ENCODE measurements at places on chromosomes 13 and 19.

- no peak for DNase-seq
These were observed 7.7 kb downstream of the ATP4B start for GRCh38 chr13:113650275-113650674.

DNA sequence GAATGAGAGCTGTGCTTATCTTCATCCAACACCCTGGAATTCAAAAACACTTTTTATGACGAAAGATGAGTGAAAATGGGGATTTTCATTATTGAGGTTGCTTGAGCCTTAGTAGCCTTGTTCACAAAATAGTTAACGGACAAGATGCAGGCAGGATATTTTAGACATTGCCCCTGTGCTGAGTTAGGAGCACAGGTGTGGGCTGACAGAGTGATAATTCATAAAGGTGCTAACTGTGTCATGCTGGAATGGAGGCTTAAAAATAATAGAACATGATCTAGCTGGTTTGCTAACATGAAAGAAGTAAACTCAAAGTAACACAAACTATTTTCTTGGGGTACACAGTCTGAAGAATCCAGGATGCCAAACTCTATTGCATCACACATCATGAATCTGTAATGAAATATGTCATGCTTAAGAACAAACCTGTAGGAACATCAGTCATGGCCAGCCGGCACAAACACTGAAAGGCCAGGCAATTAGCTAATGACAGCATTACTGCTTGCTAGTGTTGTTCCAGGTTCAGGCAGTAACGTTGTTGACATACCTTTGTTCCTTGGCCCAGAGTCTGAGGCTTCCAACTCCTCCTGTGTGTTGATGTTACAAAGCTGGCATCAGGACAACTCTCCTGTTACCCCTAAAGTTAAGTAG, 55.3 kb downstream of the FRY start:
- no peak for DNase-seq

DNA sequence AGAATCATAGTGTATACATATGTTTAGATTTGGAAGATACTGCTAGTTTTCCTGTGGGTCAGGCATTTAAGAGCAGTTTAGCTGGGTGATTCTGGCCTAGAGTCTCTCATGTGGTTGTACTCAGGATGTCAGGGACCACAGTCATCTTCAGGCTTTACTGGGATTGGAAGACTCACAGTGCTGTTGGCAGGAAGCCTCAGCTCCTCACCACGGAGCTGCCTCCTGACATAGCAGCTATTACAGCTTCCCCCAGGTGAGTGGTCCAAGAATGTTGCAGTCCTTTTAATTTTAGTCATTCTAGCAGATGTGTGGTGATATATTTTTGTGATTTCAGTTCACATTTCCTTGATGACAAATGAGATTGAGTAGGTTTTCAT, 16.9 kb upstream of the GPR18 start:
- no peak for DNase-seq

- DNase-seq = no peak
These were observed 14.1 kb upstream of the ZFP14 start for GRCh38 chr19:36392916-36393673.

- DNase-seq = no peak
These were observed 271.4 kb downstream of the DLEU7 start for GRCh38 chr13:50572129-50572528.

DNA sequence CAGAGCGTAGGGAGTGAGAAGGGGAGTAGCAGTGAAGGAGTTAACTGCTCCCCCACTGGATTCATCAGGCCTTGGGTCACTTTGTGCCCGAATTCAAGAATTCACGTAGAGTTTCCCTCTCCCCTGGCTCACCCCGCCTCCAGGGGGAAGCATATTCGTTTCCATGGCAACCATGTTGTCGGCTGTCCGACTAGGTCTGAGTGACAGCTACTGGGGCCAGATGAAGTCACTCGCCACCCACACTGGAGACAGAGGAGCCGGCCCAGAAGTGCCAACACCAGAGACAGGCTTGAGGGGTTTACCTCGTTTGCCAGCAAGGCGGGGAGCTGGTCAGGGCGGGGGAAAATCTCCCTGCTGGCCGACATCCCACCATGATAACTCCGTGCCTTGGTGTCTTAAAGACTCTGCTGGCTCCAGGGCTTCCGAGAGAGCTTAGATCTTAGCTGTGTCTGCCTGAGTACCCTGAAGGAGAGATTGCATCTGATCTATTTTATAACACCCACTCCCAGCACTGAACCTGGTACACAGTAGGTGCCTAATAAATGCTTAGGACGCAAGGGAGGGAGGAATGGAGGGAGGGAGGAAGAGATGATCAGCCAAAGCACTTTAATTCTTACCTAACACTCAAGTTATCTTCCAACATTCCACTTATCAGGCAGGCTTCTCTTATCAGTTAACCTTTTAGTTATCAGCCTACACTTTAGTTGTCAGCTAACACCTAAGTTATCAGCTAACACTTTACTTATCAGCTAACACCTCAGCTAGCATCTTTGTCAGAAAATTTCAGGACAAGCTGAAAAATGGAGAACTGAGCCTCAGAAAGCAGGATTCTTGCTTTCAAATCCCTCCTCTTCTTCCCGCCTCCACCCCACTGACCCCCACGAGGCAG, 57.2 kb upstream of the ZNRF4 start:
- DNase-seq = no peak

GRCh38 chr13:73063166-73063565, 4.4 kb downstream of the KLF5 start:
- no peak for DNase-seq

GRCh38 chr19:49639401-49640112, 386 bp downstream of the RRAS start:
- DNase-seq = no peak

- no peak for DNase-seq
These were observed 16.3 kb downstream of the ZNF565 start for GRCh38 chr19:36198119-36198518.

- no peak for DNase-seq
These were observed 32.8 kb downstream of the ELL start for GRCh38 chr19:18488838-18489626.

GRCh38 chr13:109425821-109426689, 360.3 kb downstream of the IRS2 start:
- no peak for DNase-seq

DNA sequence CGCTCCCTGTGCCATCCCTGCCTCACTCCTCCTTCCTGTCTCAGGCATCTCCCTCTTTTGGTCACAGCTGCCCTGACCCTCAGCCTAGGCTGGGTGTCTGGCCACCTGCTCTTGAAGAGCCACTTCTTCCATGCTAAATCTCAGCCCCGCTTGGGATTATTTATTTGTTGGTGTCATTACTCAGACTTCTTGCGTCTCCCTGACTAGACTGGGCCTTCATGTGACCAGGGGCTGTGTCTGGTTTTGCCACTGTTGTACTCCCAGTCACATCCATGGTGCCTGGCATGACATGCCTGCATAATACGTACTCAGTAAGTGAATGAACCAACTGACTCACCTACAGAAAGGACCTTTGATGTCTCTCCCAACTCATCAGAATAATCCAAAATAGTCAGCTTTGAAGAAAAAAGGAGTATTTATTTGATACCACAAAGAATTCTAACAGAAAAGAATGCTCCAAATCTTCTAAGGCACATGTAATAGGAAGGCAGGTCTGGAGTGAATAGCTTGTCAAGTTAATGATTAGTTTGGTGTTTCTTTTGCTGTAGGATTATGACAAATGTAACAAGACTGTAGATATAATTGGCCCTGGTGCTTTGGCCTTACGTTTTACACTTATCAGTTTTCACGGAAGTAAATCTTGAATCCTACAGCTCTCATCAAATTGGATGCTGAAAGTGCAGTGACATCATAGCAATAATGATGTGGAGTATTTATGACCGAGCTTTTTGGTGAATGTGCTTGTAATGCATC, 84.0 kb downstream of the ALOX5AP start:
- no peak for DNase-seq

DNA sequence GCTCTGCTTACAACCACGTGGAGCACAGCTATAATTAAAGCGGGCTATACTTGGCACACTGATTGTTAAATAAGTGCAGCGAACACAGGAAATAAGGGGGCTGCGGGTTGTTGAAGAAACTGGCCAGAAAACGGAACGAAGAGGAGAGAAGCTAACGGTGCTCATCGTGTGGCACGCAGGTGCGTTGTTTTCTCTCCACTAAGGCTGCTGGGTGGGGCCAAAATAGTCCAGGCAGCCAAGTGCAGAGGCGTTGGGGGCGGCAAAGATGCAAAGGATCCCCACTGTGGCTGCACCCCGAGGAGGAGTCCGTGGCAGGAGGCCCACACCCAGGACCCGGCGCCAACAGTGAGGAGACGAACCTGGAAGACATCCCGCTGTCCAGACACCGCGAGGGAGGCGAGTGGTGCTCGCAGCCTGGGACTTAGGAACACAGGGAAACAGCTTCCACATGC, 8.1 kb upstream of the ARL11 start:
- no peak for DNase-seq

GRCh38 chr13:86066611-86067365, 267.6 kb upstream of the SLITRK6 start:
- no peak for DNase-seq

DNA sequence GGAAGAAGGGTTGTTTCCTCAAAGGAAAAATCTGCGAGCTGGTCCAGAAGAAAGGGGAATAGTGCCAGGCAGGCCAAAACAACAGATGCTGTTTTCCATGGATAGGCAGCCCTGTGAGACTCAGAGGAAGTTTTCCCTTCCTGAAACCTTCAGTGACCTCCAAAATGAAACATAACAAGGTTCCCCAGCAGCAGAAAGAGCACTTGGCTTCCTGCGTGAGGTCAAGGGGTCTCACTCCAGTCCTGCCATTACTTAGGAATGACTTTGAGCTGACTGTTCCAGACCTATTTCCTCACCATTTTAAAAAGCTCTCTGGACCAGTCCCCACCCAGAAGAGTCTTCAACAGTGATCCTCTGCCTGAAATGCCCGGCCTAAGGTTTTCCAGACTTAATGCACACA, 104.6 kb upstream of the IPO5 start:
- DNase-seq = no peak

DNA sequence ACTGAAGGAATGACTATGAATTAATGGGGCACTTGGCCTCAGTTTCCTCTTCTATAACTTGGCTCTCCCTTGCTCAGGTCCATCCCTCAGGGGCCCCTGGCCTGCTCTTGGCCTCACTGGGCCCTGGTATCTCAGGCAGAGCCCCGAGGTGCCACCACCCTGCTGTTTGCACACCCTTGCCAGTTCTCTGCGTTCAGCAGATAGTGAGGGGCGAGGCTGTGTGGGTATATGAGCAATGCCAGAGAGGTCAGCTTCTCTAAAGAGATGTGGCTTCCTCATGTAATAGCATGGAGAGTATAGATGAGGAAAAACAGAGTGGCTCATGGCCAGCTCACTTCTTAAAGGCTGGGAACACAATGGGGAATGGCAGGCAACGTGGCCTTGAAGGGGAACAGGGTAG, 76.1 kb downstream of the CYSLTR2 start:
- no peak for DNase-seq
